NCI-H1436 (cell line): ENCODE measurements at places on chromosomes 6 and 20.

GRCh38 chr20:57622579-57623381, 2.6 kb upstream of the ZBP1 start:
- peak; percentile 39 for DNase-seq

- DNase-seq, result peak; percentile 4
These were observed at the start of gene TPBG for GRCh38 chr6:82363428-82364086. TPBG (plus strand) TSS chr6:82363817; CDS start chr6:82364962, 1,145 bp downstream.

DNA sequence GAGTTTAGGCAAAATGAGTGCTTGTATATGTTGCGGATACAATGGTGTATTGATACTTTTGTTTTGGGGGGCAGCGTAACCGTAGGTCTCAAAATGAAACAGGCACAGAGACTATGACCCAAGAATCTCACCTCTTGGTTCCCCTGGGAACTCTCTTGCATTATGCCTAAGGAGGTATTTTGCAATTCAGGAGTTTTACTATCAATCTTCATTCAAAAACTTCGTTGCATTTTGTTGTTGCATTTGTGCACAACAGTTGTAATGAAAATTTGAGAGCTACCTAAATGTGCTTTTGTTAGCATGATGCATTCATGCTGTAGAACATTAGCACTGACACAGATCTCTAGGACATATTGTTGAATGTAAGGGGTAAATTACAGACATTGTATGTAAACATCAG, 18.2 kb downstream of the VTA1 start:
- no peak for DNase-seq

DNA sequence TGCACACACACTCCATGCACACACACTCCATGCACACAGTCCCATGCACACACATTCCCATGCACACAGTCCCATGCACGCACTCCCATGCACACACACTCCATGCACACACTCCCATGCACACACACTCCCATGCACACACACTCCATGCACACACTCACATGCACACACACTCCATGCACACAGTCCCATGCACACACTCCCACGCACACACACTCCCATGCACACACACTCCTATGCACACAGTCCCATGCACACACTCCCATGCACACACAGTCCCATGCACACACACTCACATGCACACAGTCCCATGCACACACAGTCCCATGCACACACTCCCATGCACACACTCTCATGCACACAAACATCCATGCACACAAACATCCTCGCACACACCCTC, 168.4 kb downstream of the TTLL2 start:
- DNase-seq, result no peak

DNA sequence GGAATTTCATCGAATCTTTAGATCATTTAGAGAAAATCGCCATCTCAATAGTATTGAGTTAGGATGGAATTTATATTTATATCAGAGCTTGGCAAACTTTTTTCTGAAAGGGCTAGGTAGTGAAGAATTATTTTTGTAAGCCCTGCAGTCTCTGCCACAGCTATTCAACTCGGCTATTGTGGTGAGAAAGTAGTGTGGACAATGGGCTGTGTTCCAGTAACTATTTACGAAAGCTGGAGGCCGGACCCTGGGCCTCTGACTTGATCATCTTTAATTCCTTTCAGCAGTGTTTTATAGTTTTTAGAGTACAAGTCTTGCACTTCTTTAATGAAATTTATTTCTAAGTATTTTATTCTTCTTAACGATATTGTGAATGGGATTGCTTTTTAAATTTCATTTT, 201.5 kb downstream of the FARS2 start:
- DNase-seq, result no peak

DNA sequence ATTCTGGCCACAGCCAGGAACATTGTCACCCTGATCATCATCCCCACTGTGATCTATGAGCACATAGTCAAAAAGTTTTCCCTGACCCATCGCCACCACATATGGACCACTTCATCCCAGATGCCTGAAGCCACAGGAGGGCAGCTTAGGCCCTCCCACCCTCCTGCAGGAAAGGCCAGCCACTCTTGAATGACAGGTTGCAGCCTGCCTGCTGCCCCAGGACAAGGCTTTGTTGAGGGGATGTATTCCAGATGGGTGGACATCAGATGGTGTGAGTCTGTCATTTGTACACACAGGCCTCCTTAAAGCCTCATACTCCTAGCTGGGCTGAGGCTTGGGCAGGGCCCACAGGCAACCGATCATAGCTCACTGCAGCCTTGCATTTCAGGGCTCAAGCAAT, 30.8 kb downstream of the DPPA5 start:
- no peak for DNase-seq

DNA sequence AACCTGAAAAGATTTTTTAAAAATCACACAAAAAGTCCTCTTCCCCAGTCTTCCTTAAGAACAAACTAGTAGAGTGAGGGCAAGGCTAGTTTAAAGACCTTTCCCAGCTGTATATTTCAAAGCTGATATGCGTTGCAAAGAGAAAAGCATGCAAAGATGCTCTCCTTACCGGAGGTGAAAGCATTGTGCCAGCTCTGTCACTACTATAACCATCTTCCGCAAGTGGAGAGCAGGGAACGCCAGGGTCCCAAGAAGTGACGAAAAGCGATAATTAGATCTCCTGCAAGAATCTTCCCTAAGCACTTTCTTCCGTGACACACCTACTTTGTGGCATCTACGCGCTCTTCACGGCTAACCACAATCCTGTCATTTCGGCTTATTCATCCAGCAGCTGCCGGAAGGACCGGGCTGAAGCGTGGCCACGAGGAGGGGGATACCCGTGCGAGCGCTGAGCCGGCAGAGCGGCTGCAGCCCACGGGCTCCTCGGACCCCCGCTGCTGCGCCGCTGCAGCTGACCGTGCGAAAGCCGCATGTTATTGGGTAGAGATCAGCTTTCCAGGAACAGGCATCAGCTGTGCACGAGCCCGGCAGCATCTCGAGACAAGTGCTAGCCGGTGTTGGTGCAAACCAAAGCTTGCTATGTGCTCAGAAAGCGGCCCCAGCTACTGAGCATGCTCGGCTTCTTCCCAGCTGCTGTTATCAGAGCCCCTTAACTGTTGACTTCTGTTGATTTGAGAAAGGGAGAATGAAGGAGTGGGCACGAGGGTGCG, 57.2 kb upstream of the ARHGAP18 start:
- DNase-seq, result no peak

DNA sequence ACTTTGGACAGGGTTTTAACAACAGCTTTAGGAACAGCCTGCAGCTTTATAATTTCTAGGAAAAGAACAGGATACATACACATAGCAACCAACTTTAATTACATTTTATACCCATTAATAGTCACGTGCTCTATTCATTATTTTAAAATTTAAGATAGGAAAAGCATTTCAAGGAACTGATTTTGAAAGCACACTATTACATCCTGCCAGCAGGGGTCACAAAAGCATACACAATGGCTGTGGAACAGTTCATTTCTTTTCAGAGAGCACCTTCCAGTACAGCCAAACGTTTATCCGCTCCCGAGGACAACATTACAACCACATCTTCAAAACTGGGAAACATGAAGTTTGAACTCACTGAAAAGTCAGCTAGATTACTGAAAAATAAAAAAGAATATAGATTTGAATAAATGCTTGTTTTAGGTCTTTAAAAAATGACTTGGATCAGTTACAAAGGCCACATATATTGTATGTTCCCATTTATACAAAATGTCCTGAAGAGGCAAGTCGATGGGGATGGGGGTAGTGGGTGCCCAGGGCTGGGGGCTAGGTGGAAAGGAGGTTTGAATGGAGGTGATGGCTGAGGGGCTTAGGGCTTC, 104.6 kb upstream of the EXOC2 start:
- DNase-seq, result peak; percentile 14

DNA sequence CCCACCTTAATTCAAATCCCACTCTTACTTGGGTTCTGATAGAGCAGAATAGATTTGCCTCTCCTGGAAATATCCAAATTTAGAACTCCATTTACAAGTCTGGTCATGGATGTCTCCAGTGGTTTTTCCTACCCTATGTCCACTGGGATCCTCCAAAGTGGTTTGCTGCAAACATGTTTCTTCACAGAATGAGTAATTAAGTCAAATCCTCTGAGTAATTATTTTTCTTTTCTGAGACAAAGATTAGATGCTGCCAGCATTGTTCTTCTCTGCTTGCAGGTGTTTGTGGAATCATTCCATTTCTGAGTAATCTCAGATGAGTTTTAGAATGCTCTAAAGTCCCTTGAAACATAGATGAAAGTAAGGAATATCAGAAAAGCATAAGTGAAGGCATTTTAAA, 21.9 kb downstream of the DTD1 start:
- no peak for DNase-seq

GRCh38 chr6:33807606-33808005, 3.8 kb upstream of the MLN start:
- DNase-seq, result no peak

GRCh38 chr6:26136321-26136720, 49.1 kb downstream of the HFE start:
- no peak for DNase-seq

GRCh38 chr20:62650551-62651284, 8.4 kb downstream of the SLCO4A1 start:
- DNase-seq, result no peak

DNA sequence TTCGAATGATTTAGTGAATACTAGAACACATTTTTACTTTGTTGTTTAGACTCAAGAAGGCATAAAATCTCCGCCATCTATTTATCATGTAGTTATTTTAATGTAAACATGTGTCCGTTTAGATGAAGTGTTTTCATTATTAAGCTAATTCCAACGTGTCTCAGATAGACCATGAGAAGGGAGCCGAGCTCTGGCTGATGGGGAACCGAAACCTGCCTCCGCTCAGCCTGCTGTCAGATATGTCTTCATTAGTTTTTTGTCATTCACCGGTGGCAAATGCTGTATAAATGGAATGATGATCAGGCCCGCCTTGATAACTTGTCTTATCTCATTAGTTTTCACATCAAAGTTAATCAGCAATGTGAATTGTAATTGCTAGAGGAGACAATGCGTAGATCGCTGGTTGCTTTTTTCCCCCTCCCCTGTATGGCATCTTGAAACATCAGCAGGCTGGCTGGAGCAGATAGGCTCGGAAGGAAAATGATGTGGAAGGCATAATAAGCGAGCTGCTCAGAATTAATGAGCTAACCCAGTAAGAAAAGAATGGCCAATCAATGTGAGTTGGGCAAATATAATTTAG, 136.4 kb downstream of the LINC00237 start:
- DNase-seq, result no peak

- DNase-seq, result no peak
These were observed 49.1 kb downstream of the GCLC start for GRCh38 chr6:53495506-53496499.

DNA sequence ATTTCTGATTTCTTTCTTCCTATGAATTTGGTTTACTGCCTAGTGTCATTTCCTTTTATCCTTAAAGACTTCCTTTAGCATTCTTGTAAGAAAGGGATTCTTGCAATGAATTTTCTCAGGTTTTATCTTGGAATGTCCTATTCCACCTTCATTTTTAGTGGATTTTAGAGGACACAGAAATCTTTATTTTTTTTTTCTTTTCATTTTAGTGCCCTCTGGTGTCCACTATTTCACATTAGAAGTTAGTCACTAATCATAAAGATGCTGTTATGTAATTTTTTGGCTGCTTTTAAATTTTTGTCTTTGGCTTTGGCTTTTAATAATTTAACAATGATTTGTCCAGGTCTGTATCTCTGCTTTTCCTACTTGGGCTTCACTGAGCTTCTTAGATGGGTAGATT, 28.1 kb downstream of the LMBRD1 start:
- DNase-seq, result no peak

- DNase-seq, result no peak
These were observed 88.2 kb downstream of the ZFP64 start for GRCh38 chr20:52103335-52103912.

DNA sequence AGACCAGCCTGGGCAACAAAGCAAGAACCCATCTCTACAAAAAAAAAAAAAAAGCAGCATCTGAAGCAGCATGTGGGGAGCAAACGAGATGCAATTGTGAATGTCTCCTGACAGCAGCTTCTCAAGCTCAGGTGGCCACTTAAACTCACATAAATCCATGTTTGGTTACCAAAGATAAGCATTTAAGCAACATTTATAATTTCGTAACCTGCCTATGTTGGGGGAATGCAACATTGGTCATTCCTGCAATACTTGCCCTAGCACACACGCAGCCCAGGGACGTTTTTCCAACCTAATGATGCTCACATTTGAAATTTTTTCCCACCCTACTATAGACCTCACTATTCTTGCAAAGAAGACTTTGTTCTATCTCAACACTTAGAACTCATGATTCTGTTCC, 113.3 kb downstream of the ZFP64 start:
- DNase-seq, result no peak

DNA sequence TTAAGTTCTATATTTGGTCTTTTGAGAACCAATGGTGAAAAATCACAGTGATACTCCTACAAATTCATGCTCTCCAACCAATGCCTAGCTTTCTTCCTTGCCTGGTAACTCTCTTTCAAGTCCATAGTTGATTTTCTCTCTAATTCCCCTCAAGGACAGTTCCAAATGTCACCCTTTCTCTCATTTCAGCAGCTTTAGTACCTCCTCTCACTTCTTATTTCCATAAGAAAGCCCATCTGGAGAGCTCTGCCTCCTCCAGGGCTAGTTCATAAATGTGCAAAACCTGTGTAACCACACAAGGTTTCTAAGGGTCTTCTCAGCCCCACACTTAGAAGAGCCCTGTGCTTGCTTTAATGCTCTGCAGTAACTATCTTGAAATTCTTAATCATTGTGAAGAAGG, 155.4 kb upstream of the PLCB4 start:
- DNase-seq, result no peak

DNA sequence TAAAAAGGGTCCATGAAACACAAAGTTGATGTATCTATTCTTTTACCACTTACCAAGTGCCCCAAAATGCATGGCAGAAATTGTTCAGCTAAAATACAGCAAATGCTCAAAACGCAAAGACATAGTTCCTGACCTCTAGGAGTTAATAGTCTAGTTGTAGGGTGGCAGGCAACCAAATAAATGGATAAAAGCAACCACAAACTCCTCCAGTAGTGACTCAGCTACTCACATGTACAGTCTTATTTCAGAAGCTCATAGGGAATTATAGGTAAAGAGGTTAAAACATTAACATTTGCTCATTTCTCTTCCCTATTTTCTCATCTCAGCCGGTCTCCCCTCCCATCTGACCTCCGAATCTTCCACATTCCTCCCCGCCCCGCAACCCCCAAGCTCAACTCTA, 143.9 kb upstream of the INSM1 start:
- no peak for DNase-seq

- DNase-seq, result no peak
These were observed 5.1 kb downstream of the QKI start for GRCh38 chr6:163419413-163420288.
